ENCODE measurements at places on chromosomes 2 and 18.

DNA sequence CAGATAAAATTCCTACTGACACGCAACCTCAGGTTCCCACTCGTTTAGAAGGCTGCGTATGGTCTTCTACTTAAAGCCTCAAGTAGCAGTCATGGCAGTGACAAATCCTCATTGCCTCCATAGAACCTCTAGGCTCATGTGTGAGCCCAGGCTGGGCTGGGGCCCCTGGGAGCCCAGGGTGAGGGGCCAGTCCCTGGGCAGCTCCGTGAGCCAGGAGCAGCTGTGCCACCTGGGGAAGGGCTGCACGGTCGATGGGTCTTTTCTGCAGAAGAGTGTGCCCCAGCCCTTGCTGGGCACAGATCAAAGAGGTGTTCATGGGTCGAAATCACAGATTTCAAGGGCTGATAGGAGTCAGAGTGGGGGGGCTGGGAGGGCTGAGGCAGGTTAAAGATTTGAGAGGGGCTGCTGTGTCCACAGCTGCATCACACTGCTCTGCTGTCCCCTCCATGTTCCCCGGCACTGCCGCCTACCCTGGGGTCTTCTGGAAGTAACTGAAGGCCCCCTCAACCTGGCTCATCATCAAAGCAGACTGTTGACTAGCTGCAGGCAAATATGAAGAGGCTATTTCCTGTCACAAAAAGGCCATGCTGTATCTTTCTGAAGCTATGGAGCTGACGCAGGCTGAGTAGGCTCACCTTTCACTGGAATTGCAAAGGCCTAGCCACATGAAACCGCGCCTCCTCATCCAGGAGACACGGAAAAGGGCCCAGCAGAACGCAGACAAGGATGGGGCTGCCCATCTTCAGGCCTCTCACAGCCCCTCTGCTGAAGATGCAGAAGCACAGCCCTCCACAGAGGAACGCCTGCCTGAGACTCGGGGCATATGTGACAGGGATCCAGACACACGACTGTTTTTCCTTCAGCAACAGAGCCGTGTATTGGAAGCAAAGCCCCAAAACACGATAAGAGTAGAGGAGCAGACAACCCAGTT lies 35.7 kb upstream of the ALPP start:
- DNase-seq, result no peak

GRCh38 chr18:3055186-3055728 lies 42.3 kb upstream of the LPIN2 start:
- DNase-seq, result no peak

DNA sequence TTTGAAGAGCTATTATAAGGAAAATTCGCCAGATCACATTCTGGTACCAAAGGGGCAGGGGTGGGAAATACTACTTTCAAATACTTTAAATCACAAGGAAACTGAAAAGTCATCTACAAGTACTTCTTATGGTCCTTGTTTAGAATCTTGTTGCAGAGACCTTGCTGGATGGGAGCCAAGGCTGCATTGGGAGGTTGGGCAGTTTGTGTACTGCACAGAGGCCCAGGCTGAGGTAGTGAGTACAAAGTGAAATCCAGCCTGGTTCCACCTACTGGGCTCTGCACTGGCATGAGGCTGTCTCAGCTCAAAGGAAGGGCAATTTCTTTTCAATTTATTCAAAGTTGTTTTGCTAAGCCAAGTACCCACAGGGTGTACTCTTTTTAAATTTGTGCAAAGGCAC lies 140.3 kb upstream of the DLX2 start:
- no peak for DNase-seq

DNA sequence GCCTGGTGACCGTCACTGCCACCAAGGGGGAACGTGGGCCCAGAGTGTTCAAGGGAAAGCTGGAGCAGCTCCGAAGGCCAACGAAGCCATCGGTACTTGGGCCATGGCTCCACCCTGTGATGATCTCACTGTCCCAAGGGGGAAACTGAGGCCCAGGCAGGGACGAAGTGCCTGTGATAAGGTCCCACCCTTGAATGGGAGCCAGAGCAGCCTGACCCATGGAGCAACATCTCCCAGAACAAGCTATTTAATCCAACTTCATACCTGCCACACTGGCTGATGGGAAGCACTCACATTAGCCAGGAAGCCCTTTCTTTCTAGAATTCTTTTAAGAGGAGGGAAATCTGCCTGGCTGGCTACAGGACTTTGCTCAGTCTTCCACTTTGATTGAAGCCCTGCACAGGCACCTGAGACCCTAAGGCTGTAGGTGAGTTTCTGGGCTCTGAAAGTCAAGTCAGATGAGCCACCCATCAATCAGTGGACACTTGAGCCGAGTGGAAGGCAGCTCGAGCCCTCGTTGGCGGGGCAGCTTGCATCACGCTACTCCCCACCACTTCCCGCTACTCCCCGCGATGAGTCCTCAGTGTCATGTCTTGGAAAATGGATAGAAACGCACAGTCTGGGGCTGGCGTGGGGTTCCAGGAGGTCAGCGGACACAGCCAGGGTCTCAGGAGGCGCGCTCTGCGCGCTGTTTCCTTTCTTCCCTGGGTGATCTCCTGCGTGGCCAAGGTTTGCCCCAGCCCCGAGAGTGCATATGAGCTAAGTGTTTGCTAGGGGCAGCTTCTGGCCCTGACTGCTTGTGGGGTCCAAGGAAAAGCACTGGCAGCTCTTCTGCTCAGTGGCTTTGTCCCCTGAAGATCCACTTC lies 2.5 kb upstream of the HS6ST1 start:
- peak; percentile 56 for DNase-seq

GRCh38 chr2:3954261-3954660 lies 250.9 kb downstream of the DCDC2C start:
- DNase-seq, result no peak

- no peak for DNase-seq
Observed at GRCh38 chr2:20207051-20207450, 17.9 kb downstream of the SDC1 start.

DNA sequence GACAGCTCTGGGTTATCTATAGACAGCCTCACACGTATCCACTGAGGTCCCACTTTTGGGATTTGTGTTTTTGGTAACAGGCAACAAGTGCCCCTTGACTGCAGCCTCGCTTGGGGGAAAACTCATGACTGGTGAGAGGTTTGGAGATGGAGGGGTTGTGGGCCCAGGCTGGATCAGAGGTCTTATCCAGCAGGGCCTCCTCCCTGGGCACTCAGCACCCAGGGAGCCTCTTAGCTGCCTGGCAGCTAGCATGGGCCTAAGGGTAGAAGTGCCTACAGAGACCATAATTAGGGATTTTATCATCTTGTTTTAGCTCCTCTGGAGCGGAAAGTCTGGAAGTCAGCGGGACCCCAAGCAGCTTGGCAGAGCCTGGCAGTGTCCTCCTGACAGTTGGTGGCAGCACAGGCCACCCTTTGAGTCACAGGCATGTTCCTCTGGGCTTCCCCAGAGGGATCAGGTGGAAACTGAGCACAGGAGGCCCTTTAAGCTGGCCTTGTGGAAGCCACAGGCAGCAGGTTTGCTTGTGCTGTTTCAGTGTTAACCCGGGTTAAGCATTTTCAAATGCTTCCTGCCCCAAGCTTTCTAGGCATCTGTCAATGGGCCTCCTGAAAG lies 143.1 kb downstream of the KCTD1 start:
- DNase-seq, result no peak

- peak; percentile 69 for DNase-seq
Observed at GRCh38 chr2:157897106-157897971, 21.2 kb upstream of the ACVR1 start.

- DNase-seq, result no peak
Observed at GRCh38 chr2:216664593-216665034, 30.7 kb downstream of the IGFBP5 start.

DNA sequence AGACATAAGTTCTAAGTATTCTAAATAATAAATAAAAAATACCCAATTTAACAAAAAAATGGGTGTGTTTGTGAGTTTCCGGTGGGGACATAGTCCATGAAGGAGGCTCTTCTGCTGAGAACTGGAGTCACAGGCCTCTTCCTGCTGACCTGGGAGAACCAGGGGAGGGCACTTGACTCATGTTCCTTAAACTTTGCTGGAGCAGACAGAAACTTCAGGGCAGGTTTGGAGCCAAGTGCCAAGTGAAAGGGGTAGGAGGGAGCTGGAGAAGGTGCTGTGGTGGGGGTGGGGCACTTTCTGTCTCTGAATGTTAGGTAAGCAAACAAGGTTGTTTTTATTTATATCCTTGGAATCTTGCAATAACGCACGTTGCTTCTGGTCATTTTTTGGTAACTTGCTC lies 78.8 kb upstream of the TTN start:
- DNase-seq, result no peak

Measured in activated CD8-positive, alpha-beta memory T cell treated with anti-CD3 and anti-CD28 coated beads, Interleukin-2, amount 50 U/mL, for 48 hours (primary cell).